Activated CD4-positive, alpha-beta T cell treated with anti-CD3 and anti-CD28 coated beads, Interleukin-2, amount 50 U/mL, for 48 hours (primary cell): ENCODE measurements at places on chromosomes 16 and 17.
A peak's percentile ranks its signal among the peaks of the same experiment; 100 is the strongest.

- no peak for DNase-seq
Measured at GRCh38 chr16:30446203-30446595, 525 bp upstream of the SEPHS2 start.

DNA sequence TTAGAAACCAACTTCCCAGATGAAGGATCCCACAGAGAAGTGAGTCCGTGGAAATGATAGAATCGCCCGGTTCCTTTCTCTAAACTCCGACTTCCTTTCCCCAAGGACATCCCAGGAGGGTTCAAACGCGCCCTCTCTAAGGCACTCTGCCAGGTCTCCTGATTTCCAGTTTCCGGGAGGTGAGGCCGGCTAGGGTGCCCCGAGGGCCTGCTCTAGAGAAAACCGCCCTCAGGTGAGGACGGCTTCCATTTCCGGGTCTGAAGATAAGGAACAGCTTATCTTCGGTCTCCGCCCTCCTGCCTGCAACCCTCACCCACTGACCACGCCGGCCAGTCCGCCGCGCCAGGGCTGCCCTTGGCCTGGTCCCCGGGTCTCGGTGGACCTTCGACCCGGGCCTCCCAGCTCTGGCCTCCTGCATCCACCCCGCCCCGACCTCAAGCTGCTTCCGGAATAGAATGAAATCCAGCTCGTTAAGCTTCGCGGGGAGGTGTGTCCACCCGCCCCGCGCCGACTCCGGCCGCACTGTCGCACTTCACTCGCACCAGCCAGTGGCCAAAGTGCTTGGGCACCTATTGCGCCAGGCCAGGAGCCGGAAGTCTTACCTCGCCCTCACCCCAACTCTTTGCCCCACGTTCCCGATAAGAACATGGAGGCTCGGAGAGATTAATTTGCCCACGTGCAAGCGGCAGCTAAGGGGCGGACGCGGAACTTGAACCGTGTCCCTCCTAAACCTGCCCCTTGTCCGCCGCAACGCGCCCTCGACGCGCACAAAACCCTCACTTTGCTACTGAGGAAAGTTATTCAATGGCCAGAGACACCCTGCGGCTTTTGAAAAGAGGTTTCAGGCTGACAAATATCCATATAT is 836 bp upstream of the MMP15 start:
- DNase-seq, result peak; percentile 32

GRCh38 chr17:81891303-81891552 is 158 bp downstream of the ALYREF start:
- no peak for DNase-seq

- no peak for DNase-seq
Measured at GRCh38 chr16:87487361-87487924, 5.4 kb downstream of the ZCCHC14 start.

DNA sequence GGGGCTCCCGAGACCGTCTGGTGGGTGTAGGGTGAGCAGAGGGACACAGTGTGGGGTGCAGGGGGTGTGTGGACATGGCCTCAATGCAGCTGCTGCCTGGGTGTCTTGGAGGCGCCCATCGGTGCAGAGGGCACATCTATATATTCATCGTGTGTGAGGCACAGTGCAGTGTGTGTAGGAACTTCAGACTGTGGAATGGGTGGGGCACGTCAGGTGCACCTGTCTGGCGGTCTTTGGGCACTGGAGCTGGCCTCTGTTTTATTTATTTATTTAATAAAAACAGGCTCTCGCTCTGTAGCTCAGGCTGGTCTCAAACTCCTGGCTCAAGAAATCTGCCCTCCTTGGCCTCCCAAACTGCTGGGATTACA is 16.8 kb downstream of the LASP1 start:
- no peak for DNase-seq

GRCh38 chr16:57186872-57187854 is 1.0 kb downstream of the RSPRY1 start:
- DNase-seq, result peak; percentile 36

DNA sequence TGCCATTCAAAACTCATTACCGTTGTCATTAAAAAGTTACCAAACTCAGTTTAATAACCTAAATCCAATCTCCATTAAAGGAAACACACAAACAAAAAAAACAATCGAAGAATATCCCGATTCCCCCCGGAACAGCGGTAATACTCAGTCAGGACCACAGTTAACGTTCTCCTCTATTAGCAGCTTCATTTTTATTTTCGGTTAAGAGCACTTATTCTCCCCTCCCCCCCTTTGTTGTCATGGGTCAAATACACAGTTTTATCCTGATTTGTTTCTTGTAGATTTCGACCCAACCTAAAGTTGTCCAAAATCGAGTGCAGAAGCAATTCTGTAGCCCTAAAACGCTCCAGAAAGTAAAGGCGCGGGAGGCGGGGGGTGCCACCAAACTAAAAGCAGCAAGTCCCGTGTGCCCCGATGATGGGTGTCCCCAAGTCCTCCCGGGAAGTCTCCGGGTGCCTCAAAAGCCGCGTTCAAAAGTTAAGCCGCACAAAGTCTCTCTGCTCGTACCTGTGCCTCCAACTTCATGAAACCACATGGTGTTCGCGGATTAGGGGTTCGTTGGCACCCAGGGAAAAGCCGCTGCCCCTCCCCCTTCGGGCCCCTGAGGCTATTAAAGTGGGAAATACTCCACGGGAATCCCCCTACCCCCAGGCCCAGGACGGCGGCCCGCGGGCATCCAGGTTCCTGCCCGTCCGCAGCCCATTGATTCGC is 996 bp downstream of the SUMO2 start:
- DNase-seq, result peak; percentile 52

DNA sequence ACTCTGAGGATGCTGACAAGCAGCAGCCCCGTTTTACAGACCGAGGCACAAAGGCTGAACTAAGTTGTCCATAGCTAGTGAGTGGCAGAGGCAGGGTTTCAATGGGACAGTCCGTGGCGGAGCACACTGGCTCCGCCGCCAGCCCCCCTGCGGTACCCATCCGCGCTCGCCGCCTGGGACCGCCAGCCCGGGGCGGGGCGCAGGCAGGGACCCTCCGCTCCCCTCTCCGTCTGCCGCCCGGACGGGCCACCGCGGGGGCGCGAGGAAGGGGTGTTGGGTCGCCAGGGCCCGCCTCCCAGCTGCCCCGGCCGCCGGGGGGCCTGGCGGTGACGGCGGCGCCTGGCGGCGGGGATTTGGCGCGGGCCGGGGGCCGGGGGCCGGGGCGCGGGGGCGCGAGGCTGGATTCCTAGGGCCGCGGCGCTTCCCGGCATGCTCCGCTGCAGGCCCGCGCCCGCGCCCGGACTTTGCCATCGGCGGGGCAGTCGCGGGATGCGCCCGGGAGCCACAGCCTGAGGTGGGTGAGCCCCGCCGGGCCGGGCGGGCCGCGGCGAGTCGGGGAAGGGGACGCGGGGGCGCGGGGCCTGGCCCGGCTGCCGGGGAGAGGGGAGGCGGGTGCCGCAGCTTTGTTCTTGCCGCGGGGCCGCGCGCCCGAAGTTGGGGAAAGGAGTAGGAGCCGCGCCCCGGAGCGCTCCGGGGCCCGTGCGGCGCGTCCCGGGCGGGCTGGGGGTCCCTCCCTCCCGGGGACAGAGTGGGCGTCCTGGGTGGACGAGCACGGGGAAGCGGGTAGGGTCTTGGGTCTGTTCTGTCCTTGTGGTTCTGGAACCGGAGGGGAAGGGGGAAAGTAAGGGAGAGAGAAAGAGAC is at the start of gene TMEM98:
Gene TMEM98 (plus strand): TSS at position 430 of the 862 bp plus-strand sequence. CDS start 3,376 bp downstream, outside the sequence.
- peak; percentile 20 for DNase-seq

GRCh38 chr16:53937161-53937880 is 233.4 kb downstream of the FTO start:
- DNase-seq, result no peak

DNA sequence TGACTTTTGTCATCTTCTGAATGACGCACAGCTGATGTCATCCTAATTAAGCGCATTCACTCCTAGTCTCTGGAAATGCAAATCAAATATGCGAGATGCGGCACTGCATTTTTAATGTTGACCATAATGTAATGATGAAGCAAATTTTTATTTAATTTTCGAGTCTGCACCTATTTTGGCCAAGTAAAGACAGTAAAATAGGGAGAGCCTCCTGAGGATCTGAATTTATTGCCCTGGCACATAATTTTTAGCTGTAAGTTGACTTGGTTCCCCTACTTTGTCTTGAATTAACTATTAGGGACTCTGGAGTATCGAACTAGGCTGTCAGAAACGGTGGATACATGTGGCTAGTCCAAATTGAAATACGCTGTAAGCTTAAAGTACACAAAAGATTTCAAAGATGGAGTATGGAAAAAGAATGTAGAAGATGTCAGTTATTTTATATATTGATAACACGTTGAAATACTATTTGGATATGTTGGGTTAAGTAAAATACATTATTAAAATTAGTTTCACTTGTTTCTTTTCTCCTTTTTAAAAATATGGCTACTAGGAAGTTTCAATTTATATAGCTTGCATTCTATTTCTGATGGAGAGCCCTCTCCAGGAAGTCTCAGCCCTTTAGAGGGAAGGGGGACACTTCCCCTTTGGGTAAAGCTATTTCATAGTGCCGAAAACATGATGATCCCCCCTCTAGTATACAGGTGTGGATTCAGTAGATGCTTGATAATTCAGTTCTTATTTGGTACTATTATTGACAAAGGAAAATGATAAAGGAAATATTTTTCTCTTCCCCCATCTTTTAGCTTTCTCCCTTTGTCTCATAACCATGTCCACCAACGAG is 991 bp downstream of the KPNA2 start:
- no peak for DNase-seq

- no peak for DNase-seq
Measured at GRCh38 chr16:49503256-49504022, 129.8 kb downstream of the C16orf78 start.

DNA sequence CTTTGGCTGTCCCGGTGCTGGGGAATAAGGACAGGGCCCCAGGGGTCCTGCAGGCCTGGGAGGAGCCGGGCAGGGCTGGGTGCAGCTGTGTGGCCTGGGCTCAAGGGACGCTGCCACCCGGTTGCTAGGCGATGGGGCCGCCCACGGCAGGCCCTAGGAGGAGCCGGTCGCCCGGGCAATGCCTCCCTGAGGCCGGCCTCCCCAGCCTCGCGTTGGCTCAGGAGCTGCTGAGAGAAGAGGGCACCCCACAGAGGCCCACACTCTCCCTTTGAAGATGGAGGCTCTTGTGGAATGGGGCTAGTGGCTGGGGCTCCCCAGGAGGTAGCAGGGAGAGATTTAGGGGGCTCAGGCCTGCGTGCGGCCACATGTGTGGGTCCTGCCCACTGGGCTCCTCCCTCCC is at the start of gene CIBAR2:
Gene CIBAR2 (minus strand): TSS at position 109 of the 400 bp plus-strand sequence. CDS start 120 bp downstream, outside the sequence.
- DNase-seq, result no peak

GRCh38 chr16:732936-733335 is 6.0 kb downstream of the HAGHL start:
- DNase-seq, result no peak

DNA sequence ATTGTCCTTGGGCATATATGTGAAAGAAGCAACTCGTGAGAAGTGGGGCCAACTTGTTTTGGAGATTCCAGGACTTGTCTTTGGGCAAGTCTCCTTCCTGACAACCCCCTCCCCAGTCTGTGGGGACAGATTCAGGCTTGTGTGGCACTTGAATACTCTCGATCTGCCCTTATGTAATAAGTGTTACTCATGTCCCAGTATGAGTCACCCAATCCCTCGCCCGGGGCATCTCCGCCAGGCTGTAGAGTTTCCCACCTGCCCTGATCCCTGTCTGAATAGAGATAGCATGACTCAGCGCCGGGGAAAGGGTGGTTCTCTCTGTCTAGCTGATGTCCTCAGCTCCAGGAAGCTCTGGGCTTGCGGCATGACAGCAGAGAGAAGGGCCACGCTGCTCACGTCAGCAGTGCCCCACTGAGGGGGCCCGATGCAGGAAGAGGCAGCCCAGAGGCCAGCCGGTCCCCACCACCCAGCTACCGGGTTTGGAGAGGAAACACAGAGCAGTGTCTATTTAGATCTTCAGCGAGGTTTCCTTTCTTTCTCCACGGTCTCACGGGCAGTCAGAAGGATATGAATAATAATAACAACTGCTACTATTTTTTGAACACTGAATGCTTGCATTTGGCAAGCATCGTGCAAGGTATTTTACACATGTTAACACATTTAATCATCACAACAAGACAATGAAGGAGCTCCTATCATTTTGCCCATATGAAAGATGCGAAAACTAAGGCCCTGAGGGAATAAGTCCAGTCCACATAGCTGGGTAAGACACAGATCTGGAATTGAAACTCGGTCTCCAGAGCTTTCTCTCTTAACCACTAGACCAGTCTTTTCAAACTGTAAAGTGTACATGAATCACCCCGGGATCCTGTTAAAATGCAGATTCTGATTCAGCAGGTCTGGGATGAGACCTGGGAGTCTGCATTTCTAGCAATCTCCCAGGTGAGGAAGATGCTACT is 426.7 kb upstream of the MAF start:
- DNase-seq, result peak; percentile 74

GRCh38 chr17:13477180-13477611 is 124.5 kb downstream of the HS3ST3A1 start:
- DNase-seq, result no peak

DNA sequence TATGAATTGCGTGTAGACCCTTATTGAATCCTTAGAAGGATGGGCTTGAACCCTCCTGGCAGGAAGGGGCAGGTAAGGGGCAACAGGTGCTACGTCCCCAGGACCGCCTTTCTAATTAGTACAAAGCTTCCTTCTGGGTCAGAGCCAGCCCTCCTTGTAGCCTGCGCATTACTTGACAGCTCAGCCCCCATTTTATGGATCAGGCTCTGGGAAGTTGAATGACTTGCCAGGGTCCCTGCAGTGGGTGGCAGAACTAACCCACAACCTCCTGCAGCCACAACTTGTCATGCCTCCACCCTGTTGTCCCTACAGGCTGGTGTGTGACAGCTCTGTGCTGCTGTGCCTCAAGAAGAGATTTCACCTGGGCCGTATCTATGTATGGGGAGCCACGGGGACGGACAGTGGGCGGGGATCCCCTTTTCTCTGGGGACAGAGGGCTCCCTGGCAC is 2.7 kb downstream of the MYO15B start:
- DNase-seq, result no peak

- peak; percentile 20 for DNase-seq
Measured at GRCh38 chr16:51818342-51818944, 667.4 kb upstream of the SALL1 start.

DNA sequence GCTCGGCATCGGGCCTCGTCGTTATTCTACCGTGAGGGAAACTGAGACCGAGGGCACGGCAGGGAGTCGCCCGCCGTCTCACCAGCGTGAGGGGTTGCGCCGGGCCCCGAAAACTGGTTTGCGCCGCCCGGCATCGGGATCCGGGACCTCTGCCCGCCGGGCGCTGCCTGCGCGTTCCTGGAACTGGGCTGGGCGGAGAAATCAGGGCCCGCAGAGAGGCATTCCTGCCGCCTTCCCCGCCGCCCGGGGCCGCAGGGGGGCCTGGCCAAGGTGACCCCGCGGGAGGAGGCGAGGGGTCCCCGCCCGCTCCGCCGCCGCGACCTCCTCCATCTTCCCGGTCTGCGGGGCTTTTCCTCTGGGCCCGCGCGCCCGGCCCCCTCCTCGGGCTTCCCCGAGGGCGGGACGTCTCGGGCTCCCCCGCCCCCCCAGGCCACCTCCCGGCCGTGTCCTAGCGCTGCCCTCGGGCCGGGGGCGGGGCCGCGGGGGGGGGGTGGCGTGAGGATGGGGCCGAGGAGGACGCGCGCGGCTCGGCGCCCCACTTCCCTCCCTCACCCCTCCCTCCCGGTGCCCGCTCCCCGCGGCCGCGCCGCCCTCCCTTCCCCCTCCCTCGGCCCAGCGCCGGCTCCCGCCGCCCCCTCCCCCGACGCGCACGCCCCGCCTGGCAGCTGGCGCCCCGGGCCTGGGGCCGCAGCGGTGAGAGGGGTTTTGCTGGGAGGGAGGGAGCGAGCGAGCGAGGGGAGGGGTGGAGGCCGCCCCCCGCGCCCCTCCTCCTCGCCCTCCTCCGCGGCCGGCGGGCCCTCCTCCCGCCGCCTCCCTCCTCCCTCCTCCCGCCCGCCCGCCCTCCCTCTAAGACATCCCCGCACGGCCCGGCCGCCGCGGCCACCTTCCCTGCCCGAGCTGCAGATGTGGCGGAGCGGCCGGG is at the start of gene GLIS2:
Gene GLIS2 (plus strand): TSS at position 882 of the 922 bp plus-strand sequence. CDS start 16,214 bp downstream, outside the sequence.
- DNase-seq, result peak; percentile 20
